ENCODE measurements at places on chromosomes 5 and 9.

GRCh38 chr9:131346559-131346958 is 47.3 kb upstream of the PRRC2B start:
- no peak for DNase-seq

- no peak for DNase-seq
These were observed 186.2 kb downstream of the SNX18 start for GRCh38 chr5:54703565-54704255.

DNA sequence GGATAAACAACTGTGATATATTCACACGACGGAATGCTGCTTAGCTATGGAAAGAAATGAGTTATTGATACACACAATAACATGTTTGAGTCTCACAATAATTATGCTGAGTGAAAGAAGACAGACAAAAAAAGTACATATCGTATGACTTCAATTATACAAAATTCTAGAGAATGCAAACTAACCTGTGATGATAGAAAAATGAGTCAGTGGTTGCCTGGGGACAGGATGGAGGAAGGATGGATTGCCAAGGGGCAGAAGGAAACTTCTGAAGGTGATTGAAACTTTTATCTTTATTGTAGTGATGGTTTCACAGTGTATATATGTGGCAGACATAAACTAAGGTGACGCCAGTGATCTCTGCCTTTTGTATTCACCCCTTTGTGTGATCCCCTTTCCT is 7.5 kb upstream of the CARTPT start:
- no peak for DNase-seq

- no peak for DNase-seq
These were observed 30.7 kb upstream of the GRPEL2 start for GRCh38 chr5:149314571-149315111.

- peak; percentile 13 for DNase-seq
These were observed 294.8 kb upstream of the KLF4 start for GRCh38 chr9:107784235-107784958.

- no peak for DNase-seq
These were observed 53.3 kb upstream of the PSD2 start for GRCh38 chr5:139742173-139742903.

DNA sequence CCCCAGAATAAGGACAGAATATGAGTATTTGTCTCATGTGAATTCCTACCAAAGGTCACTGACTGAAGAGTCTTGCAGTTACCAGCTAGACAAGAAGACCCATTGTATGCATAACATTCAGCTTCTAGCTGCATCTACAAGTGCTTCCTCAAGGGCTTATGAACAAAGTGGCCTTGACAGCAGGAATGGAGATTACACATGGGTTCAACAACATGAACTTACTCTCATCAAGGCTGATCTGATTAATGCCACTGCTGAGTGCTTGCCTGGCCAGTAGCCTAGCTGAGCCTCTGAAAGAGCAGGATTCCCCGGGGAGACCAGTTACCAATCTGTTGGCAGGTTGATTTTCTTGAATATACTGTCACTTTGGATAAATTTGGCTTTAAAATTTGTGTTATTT is 76.7 kb upstream of the CHD1 start:
- DNase-seq: no peak

GRCh38 chr9:76799473-76799872 is 35.2 kb downstream of the PCA3 start:
- no peak for DNase-seq

- DNase-seq: no peak
These were observed 213.4 kb downstream of the MARCHF11 start for GRCh38 chr5:15966066-15966640.

DNA sequence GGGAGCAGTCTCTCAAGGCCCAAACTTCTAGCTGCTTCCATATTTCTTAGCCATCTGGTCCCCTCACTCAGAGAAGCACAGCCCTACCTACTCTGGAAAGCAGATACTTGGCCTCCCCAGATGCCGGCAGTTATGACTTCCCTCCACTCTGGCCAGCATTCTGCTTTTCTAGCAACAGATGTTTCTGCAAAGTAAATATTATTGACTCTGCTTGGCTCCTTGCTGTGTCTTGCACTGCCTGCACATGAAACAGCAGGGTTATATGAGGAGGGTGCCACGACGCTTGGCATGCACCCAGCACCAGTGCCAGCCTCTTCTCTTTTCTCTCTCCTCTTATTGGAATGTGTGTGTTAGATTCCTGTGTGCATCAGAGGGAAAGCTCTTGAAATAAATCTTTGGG is 99.7 kb downstream of the ARHGAP26 start:
- no peak for DNase-seq

DNA sequence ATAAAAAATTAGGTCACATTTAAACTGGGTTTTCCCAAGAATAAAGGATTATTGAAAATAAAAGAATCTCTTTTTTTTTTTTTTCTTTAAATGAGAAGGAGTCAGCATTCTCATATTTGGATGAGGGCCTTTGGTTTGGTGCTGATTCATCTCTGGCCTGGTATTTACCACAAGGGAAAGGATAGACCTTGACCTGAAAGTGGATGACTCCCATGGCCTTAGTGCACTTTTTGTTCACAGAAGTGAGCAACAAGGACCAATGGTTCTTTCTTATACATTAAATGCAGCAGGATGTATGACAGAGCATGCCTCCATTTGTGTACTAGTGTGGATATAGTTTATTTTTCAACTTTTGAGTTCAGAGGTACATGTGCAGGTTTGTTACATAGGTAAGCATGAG is 6.9 kb downstream of the YTHDC2 start:
- no peak for DNase-seq

DNA sequence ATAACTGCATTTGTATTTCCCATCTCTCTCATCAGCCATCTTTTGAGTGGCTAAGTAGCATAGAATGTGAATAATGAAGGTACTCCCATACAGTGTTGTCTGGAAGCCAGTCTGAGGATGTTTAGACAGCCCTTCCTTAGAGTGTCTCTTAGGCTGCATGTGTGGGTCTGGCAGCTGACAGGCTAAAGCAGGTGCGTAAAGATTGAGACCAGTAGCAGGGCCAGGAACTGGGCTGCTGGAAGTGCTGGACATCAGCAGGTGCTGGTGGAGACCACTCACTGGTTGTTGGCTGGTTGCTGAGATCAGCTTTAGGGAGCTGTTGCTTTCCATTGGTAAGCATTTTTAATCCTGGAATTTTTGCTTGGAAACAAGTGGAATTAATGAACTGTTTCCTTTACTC is 197.5 kb downstream of the PCSK5 start:
- no peak for DNase-seq

GRCh38 chr5:452978-453710 is 10.2 kb downstream of the EXOC3 start:
- no peak for DNase-seq

DNA sequence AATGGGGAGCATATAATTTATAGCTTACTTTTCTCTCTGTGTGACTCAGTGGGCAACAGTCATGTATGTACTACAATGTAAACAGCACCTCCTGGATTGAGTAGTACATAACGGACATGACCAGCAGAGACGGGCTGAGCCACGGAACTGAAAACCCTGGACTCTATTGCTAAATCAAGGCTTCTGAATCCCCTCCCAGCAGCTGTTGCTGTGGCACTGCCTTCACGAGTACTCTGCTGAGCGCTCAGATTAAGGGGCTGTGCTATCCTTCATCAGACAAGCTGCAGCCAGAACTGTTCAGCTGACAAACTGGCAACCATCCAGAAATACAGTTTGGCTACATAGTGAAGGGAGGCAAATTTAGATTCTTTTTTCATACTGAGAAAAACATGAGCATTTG is 131.3 kb upstream of the CCDC180 start:
- no peak for DNase-seq

GRCh38 chr9:126531035-126531571 is 82.6 kb upstream of the LMX1B start:
- no peak for DNase-seq

DNA sequence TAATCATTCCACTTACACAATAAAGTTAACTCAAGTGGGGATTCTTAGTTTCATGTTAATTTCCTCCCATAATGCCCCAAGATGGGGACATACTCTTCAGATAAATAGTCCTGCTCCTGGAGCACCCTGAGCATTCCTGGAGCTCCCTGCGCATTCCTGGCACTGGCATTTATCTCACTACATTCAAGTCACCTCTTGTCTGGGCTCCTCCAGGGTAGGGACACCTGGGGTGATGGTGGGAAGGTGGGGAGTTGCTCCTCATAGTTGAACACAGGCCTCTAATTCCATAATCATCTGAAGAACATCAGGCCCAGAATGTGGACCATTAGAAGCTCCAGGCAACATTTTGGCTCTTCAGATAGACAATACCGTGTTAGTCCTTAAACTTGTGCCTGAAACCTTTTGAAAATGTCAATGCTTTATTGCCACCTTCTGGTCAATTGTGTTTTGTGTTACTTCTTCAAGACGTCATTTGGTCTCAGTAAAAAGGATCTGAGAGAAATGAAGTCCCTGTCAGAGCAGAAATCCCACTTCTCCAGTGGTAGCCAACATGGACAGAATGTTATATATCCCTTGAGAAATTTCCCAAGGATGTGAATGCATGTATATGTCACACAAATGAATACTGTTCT is 14.2 kb upstream of the AGGF1 start:
- DNase-seq: no peak

DNA sequence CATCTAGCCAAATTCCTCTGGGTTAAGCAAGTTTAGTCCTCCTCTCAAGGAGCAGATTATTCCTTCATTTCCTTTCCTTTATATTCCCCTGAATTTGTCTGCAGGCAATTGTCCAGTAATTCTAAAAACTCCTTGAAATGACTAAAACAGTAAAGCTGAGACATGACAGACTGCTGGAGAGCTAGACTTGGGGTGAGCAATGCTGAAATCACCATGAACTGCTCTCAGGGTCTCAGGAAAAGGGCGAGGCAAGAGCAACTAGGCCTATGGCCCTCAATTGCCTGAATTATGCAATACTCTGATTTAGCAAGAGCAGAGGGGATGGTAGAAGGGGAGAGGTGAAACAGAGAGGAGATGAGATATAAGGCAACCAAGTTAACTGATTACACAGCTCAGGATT is 172.9 kb upstream of the NREP start:
- peak; percentile 25 for DNase-seq

DNA sequence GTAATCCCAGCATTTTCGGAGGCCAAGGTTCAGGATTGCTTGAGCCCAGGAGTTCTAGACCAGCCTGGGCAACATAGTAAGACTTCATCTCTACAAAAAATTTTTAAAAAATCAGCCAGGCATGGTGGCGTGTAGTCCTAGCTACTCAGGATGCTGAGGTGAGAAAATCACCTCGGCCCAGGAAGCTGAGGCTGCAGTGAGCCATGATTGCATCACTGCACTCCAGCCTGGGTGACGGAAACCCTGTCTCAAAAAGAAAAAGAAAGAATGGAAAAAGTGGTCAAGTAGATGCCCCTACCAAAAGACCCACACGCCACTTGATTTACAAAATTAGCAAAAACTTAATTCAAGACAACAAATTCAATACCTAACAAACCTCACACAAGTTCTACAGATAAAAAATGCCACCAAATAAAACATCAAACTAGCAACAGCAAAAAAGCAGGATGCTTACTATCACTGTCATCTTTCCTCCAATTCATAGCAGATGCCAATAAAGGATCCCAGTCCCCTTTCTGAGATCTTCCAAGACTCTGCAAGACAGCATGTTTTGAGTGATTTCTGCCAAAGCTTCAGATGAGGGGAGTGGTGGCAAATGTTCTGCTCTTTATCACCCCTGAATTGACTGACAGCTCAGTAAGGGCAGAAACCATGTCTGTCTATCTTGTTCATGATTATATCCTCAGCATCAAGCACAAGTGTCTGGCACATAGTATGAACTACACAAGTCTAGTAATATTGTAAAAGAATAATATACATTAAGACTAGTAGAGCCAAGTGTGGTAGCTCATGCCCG is 34.2 kb upstream of the TESK1 start:
- DNase-seq: no peak

DNA sequence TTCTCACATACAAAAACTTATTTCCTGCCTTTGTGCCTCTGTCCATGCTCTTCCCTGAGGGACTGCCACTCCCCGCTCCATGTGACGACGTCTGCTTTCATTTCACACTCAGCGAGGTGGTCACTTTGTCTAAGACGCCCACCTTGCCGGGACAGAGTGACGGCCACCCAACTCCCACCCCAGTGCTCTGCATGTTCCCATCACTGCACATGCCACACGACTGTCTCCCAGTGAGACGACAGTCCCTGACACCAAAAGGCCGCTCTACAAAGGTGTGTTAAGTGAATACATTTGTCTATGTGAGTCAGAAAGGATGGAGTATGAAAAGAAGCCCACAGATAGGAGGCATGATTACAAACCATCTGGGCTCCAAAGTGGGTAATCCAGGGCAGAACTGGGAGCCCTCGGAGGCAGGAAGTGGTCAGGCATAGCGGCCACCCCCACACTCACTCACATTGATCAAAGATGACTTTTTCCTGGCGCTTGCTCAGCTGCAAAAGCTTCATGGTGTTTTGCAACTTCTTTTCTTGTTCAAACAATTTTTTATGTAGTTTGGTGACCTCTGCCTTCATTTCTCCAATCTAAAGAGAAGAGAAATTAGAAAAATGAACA is 185.8 kb downstream of the CDK5RAP2 start:
- DNase-seq: peak; percentile 7

GRCh38 chr9:84668196-84669012 is 1.1 kb upstream of the NTRK2 start:
- peak; percentile 66 for DNase-seq

DNA sequence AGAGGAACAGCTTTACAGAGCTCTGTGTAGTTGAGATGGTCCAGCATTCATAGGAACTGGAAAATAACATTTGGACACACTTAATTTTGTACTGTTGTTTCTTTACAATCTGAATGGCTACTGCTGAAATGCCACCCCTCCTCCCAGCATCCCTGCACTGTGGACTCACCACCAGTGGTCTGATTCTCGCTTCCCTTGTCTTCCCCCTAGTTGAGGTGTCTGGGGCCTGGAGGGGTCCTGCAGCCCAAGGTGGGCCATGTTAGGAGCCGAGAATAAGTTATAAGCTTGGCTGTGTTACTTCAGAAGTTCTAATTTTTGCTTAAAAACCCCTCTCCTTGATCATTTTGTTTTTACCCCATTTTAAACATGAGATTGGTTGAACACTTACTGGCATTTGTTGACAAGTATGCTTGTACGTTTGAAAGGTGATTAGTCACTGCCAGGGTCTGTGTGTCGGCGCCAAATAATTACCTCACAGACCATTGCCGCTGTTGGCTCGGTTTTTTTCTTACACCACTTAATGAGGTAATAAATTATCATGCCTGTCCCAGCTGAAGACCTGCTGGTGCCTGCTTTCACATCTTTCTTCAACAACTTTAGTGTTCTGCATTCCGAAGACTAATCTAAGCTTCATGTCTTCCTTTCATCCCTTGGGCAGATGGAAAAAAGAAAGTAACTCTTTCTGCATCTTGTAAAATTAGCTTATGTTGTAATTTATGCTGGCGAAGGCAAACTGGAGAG is 65.8 kb downstream of the MCCC2 start:
- no peak for DNase-seq

GRCh38 chr9:91541734-91542133 is 118.1 kb upstream of the NFIL3 start:
- no peak for DNase-seq

DNA sequence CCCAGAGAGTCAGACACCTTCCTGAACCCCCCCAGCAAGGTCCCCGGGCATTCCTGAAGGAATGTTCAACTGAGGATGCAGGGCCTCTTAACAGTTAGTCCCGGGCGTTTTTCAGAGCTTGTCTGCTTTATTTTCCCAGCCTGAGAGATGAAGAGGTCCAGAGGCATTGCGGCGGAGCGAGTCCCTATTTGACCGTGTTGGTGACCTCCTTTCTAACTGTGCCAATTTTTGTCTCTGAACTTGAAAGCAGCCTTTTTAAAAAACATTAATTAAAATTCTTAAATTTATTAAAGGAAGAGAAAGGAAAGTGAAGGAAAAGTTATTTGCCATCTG is 433 bp upstream of the PTAR1 start:
- DNase-seq: no peak
